ENCODE measurements at places on chromosomes 6 and 20. TPM values are rescaled to one million over a fixed set of nuclear protein-coding genes. Genes with fewer than 3 reads are reported as not detected.
A peak's percentile ranks its signal among the peaks of the same experiment; 100 is the strongest.

DNA sequence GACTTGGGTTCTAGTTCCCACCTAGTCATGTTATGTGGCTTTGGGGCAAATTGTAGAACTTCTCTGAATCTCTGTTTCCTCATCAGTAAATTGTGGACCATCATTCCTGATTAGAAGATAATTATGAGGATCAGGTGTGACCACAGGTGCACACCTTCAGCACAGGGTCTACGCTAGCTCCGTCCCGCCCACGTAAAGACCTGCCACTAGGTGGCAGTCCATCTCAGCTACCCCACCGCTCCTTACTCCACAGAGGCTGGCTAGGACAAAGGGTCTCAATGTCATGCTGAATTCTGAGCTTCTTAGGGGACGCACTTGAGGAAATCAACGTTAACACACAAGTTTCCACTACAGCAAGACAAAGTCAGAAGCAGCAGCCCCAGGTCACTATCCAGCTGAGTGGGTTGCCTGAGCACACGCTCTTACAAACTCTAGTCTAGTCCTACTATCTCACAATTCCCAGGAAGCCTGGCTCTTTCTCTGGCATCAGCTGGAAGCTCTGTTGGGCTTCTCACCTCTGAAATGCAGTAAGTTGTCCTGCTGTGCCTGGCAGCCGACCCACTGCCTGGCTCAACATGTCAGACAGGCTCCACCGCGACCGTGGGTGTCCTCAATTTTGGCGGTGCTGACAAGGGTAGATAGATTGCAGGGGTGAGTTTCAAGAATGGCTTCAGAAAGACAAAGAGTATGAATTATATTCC lies 2.0 kb upstream of the PLCG1 start:
- H3K4me1 ChIP-seq: peaks cover 61% of the 10 kb centered on the region
- H3K36me3 ChIP-seq: peaks cover 18% of the 10 kb centered on the region
- H3K27me3 ChIP-seq: no peaks in the 10 kb centered on the region
- peak overlapping the region; percentile 37 for H3K27ac ChIP-seq
- H3K4me3 ChIP-seq: peak overlapping the region; percentile 73
- peak; percentile 81 for DNase-seq

- H3K36me3 ChIP-seq: peaks cover 5% of the 10 kb centered on the region
- H3K27ac ChIP-seq: no peak overlapping the region
- peaks cover 74% of the 10 kb centered on the region for H3K4me1 ChIP-seq
Measured at GRCh38 chr6:30824698-30825097, 59.6 kb upstream of the DDR1 start.

DNA sequence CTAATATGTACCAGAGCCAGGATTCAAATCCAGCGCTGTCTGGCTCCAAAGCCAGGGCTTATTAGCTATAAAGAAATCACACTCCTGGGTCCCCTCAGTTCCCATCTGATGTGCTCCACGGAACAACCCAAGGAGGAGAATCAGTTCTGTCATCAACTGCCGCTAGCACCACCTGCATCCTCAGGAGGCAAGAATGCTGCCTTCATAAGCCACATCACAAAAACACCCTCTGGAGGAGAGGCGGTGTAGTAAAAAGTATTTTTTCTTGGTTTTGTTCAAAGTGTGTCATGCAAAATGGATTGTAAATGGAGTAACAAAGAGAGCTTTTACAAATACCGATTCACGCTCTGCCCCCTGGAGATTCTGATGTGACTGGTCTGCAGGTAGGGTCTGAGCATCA lies 57.1 kb downstream of the TNFRSF21 start:
- H3K4me3 ChIP-seq: no peak overlapping the region
- no peaks in the 10 kb centered on the region for H3K27me3 ChIP-seq
- no peak for DNase-seq
- peaks cover 12% of the 10 kb centered on the region for H3K4me1 ChIP-seq
- H3K36me3 ChIP-seq: no peaks in the 10 kb centered on the region
- H3K27ac ChIP-seq: no peak overlapping the region

DNA sequence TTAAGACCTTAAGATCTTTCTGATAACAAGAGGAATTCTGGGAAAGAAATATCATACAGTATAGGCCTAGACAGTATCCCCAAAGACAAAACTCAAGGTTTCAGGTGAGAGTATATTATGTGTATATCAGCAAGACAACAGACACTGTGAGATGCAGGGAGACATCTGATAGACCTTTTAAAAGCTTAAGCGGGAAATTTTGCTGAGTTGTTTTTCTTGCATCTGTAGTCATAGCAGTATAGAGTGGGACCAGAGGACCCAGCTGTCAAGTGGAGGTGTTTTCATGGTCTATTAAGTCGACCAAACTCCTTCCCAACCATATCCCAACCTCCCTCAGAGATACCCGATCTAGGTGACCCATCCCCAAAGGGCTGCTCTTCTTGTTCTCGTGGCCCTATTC lies 98.1 kb upstream of the THEMIS start:
- H3K36me3 ChIP-seq: no peaks in the 10 kb centered on the region
- H3K4me1 ChIP-seq: peaks cover 31% of the 10 kb centered on the region
- no peak overlapping the region for H3K4me3 ChIP-seq
- DNase-seq: no peak

- H3K4me3 ChIP-seq: no peak overlapping the region
- peaks cover 8% of the 10 kb centered on the region for H3K4me1 ChIP-seq
- peaks cover 2% of the 10 kb centered on the region for H3K27me3 ChIP-seq
Measured at GRCh38 chr6:33925936-33926335, 122.1 kb upstream of the MLN start.

GRCh38 chr6:13611715-13612114 lies 3.4 kb upstream of the NOL7 start:
- H3K27ac ChIP-seq: peak overlapping the region; percentile 62
- no peaks in the 10 kb centered on the region for H3K27me3 ChIP-seq
- no peak for DNase-seq
- peaks cover 29% of the 10 kb centered on the region for H3K4me1 ChIP-seq
- H3K4me3 ChIP-seq: no peak overlapping the region

DNA sequence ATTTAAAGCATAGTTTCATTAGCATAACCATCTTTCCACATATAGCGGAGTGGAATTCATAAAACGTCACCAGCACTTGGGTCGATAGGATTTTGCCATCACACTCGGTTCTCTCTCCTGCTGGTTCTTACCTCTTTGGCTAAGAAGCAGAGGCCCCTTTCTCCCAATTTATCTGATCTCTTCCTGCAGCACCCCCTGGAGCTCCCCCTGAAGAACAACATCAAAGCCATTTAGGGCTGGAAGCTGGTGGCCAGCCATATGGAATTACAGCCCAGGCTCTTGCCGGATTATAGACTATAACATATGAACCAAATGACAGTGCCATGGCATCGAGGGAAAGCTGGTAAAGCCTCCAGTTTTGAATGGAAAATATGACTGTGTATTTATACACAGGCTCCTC lies 6.4 kb upstream of the KIF6 start:
- no peak for DNase-seq
- no peaks in the 10 kb centered on the region for H3K36me3 ChIP-seq
- H3K4me1 ChIP-seq: no peaks in the 10 kb centered on the region
- no peak overlapping the region for H3K4me3 ChIP-seq

GRCh38 chr6:128209771-128210170 lies 308.9 kb upstream of the THEMIS start:
- no peak overlapping the region for H3K4me3 ChIP-seq
- DNase-seq: no peak
- H3K27ac ChIP-seq: no peak overlapping the region
- H3K27me3 ChIP-seq: no peaks in the 10 kb centered on the region

DNA sequence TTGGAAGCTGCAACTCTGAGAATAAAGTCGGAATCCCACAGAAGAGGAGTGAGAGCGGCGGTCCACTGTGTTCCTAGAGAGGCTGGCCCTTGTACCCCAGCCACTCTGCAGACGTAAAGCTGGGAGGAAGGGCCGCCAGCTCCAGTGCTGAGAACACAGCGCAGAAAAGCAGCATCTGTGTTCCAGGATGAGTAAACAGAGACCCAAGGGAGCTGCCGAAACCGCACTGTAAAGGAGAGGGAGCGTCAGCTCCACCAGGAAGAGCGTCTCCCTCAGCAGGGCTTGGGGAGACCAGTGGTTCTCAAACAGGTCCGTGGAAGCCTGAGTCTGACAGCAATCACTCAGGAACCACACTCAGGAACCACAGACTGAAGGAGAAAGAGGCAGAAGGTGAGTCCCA lies 134.0 kb downstream of the WDR27 start:
- no peak overlapping the region for H3K4me3 ChIP-seq
- no peak overlapping the region for H3K27ac ChIP-seq
- H3K27me3 ChIP-seq: no peaks in the 10 kb centered on the region

DNA sequence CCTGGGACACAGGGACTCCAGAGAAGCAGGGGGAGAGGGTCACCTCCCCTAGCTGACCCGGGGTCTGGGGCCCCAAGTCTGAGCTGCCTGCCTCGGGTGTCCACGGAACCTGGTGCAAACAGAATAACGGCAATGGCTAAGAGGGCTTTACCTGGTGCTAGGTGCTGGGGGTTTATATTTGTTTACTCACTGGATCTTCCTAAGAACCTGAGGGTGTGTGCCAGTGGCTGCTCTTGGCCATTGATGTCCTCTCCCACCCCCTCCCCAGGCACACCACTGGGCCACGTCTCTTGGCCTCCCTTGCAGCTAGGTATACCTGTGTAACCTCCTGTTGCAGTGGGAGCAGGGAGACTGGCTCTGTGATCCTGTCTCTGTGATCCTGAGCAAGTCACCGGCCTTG lies 157.9 kb upstream of the MLN start:
- H3K36me3 ChIP-seq: no peaks in the 10 kb centered on the region
- no peaks in the 10 kb centered on the region for H3K27me3 ChIP-seq
- H3K4me3 ChIP-seq: no peak overlapping the region
- H3K27ac ChIP-seq: no peak overlapping the region

DNA sequence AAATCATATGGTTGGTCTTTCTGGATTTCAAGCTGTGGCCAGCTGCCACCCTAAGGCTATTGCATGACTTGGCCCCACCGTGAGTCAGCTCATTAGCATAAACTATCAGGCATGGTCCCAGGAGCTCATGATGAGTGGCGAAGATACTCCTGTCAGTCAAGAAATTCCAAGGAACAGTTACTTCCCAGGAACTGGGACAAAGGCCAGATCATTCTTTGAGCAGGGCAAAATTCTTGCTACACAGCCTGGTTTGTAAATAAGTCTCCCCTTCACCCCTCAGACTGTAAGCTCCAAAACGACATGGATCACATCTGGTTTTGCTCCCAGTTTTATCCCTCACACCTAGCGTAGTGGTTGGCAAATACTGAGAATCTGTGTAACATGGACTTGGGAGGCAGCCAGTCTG lies 33.0 kb upstream of the KIAA1586 start:
- no peak for DNase-seq
- no peak overlapping the region for H3K27ac ChIP-seq
- H3K27me3 ChIP-seq: peaks cover 10% of the 10 kb centered on the region
- H3K4me1 ChIP-seq: no peaks in the 10 kb centered on the region
- H3K36me3 ChIP-seq: no peaks in the 10 kb centered on the region
- no peak overlapping the region for H3K4me3 ChIP-seq

DNA sequence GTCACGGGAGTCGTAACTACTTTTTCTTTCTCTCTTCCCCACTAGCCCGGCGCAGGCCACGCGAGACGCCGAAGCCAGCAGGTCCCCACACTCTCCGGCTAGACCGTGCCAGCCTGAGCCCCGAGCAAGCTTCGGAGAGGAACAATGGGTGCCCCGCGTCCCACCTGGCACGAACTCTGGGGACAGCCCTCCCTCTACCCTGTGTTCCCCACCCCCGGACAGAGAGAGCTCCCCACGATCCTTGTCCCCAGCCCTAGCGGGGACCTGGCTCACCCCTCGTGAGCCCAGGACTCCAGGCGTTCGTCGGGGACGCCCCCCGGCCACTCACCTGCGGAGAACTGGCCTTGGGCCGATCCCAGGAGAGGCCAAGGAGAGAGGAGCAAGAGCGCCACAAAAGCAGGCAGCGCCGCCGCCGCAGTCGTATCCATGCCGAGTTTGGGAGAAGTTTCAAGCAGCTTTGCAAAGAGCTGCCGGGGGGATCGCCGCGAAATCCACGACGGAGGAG lies 416 bp downstream of the PTPRK start:
- H3K4me3 ChIP-seq: peak overlapping the region; percentile 90
- peaks cover 18% of the 10 kb centered on the region for H3K4me1 ChIP-seq
- peak overlapping the region; percentile 66 for H3K27ac ChIP-seq

DNA sequence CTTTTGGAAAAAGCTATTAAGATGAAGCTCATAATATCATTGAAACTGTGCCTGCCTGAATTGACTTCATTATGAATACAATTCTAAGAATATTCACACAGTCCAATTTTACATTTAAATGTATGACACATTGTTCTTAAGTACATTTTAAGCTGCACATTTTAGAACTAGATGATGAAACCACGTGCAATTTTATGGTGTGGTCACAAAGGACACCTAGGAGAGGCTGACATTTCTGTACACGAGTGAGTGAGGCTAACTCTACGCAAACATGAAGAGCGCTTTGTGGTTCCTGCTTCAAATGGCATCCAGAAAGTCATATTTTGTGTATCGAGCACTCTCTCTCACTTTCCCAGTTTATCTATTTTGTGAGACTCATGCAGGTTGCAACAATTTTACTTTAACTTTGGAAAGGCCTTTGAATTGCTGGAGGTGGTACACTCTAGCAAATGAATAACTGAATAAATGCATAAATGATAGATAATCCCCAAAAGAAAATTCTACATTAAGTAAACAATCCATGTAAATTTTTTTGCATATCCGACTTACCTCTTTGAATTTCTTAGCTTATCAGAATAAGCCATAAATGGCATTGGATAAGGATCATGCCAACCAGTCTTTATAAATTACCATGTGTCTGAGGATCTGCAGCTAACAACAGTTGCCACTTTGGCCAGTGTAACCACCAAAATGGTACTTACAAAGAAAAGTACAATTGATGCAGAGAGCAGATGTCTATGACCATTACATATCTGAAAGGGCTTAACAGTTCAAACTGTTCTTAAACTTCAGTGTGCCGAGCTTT lies 97.3 kb downstream of the NRSN1 start:
- H3K4me3 ChIP-seq: no peak overlapping the region
- H3K36me3 ChIP-seq: no peaks in the 10 kb centered on the region
- peaks cover 17% of the 10 kb centered on the region for H3K27me3 ChIP-seq
- no peak for DNase-seq
- no peak overlapping the region for H3K27ac ChIP-seq

DNA sequence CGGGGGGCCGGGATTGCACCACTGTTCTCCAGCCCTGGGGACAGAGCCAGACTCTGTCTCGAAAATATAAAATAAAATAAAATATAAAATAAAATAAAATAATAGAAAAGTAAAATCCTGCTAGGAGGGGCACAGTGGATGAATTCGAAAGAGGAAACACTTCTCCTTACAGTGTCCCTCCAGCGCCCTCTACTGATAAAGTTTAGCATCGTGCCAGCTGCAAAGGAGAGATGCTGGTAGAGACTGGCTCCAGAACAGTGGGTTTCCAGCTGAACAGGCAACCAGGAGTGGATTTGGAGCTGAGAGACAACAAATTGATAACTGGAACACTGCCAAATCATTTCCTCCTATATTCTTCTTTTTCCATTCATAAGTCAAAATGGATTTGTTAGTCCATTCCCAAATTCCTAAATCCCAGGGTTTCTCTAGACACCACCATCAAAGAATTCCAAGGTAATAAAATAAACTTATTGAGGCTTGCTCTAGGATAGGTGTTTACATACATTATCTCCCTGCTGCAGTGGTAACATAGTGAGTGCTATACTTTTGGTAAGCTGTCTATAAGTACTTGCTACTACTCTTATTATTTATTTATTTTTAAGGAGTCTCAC lies 31.7 kb upstream of the TBPL1 start:
- peaks cover 3% of the 10 kb centered on the region for H3K4me1 ChIP-seq
- no peak overlapping the region for H3K4me3 ChIP-seq
- H3K27ac ChIP-seq: no peak overlapping the region
- no peaks in the 10 kb centered on the region for H3K36me3 ChIP-seq
- peaks cover 10% of the 10 kb centered on the region for H3K27me3 ChIP-seq

Gene HLA-DOA
- 3.3 TPM for total RNA-seq

Gene CDH26
- total RNA-seq: 0.91 TPM

Gene LAMA2
- total RNA-seq: 0.65 TPM

Gene DNAH8
- total RNA-seq: not detected

Gene WFDC5
- total RNA-seq: 0.23 TPM

Gene HLA-DMA
- total RNA-seq: 11.8 TPM
